ENCODE measurements at places on chromosomes 7 and 10. TPM values are rescaled to one million over a fixed set of nuclear protein-coding genes. Genes with fewer than 3 reads are reported as not detected.

GRCh38 chr10:126108693-126109092, 212.3 kb downstream of the FANK1 start:
- H3K4me1 ChIP-seq: no peaks in the 10 kb centered on the region
- H3K27ac ChIP-seq: no peak overlapping the region
- no peak overlapping the region for H3K4me3 ChIP-seq

DNA sequence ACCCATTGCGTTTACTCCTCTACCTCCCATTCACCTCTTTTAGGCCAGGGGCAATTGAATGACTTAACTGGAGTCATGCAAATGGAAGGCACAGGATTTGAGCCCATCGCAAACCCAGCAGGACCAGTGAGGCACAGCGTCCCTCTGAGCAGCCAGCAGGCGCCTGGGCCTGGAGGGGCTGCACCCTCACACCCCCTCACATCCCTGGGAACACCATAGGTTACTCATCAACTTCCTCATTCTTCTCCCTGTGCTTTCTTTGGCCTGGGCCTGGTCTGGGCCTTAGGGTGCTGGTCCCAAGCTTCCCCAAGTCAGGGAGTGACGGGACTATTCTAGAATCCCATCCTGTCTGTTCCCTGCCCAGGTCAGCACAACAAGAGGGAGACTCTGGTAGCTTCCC, 169.4 kb upstream of the EEPD1 start:
- H3K4me3 ChIP-seq: no peak overlapping the region
- H3K27ac ChIP-seq: no peak overlapping the region
- no peaks in the 10 kb centered on the region for H3K27me3 ChIP-seq
- DNase-seq: no peak
- no peaks in the 10 kb centered on the region for H3K36me3 ChIP-seq

GRCh38 chr7:10685040-10685439, 288.6 kb upstream of the PHF14 start:
- H3K4me3 ChIP-seq: no peak overlapping the region
- H3K4me1 ChIP-seq: no peaks in the 10 kb centered on the region
- no peaks in the 10 kb centered on the region for H3K27me3 ChIP-seq
- no peak for DNase-seq
- H3K36me3 ChIP-seq: no peaks in the 10 kb centered on the region

GRCh38 chr7:109835577-109835976, 1255.3 kb upstream of the LRRN3 start:
- H3K36me3 ChIP-seq: no peaks in the 10 kb centered on the region
- no peaks in the 10 kb centered on the region for H3K4me1 ChIP-seq
- DNase-seq: no peak
- H3K27ac ChIP-seq: no peak overlapping the region
- no peaks in the 10 kb centered on the region for H3K27me3 ChIP-seq

GRCh38 chr10:132838346-132838970, 52.5 kb upstream of the NKX6-2 start:
- H3K27me3 ChIP-seq: no peaks in the 10 kb centered on the region
- H3K4me3 ChIP-seq: no peak overlapping the region
- no peaks in the 10 kb centered on the region for H3K36me3 ChIP-seq
- DNase-seq: no peak

Gene DDC
- total RNA-seq: 75.7 TPM

DNA sequence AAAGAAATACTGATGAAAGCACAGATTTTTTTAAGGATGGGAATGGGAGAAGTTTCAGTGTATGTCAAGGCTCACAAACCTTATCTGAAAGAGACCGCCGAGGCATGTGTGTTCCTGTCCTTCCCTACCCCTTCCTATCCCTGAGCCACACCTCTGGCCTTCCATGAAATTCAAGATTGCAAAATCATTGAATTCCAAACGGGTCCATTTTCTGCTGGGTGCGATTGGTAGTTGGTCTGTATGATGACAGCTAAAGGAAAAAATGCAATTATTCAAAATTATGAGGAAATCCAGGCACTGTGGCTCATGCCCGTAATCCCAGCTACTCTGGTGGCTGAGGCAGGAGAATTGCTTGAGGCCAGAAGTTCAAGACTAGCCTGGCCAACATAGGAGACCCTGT, 170.1 kb downstream of the ARHGAP12 start:
- no peaks in the 10 kb centered on the region for H3K36me3 ChIP-seq
- H3K27ac ChIP-seq: peak overlapping the region; percentile 99
- peaks cover 10% of the 10 kb centered on the region for H3K4me1 ChIP-seq

Gene CHAT
- not detected for total RNA-seq

GRCh38 chr7:4738711-4739527, 36.5 kb upstream of the AP5Z1 start:
- peaks cover 12% of the 10 kb centered on the region for H3K36me3 ChIP-seq
- no peaks in the 10 kb centered on the region for H3K27me3 ChIP-seq
- H3K4me3 ChIP-seq: no peak overlapping the region
- peaks cover 11% of the 10 kb centered on the region for H3K4me1 ChIP-seq

DNA sequence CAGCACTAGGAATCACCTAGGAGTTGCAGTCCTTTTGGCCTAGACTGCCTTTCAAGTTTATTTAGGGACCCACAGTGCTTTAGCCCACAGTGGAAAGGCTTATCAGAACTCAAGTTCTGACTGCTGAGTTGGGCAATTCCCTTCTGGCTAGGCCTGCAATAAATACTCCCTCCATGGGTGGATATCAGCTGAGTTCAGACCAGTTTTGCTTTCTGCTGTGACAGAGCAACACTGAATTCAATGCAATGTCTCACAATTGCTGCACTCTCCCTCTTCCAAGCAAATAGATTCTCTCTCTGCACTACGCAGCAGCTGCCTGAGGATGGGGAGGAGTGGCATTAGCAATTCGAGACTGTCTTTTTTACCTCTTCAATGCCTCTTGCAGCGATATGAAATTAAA, 1153.3 kb downstream of the SORCS1 start:
- H3K36me3 ChIP-seq: no peaks in the 10 kb centered on the region
- no peaks in the 10 kb centered on the region for H3K27me3 ChIP-seq
- no peak for DNase-seq
- H3K4me1 ChIP-seq: peaks cover 29% of the 10 kb centered on the region
- H3K4me3 ChIP-seq: peak overlapping the region; percentile 36

DNA sequence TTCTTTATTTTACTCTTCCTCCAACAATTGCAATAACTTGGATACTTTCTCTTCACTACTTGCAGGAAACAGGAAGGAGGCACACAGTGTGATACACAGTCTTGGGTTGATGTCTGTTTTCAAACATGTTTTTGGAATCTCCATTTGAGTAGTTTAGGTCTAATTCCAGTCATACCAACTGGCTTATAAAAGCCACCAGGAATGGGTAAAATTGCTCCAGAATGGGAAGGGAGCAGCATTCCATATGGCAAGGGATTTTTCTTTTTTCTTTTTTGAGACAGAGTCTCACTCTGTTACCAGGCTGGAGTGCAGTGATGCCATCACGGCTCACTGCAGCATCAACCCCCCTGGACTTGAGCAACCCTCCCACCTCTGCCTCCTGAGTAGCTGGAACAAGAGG, 545.1 kb upstream of the GALNT17 start:
- no peaks in the 10 kb centered on the region for H3K27me3 ChIP-seq
- no peaks in the 10 kb centered on the region for H3K36me3 ChIP-seq
- no peak overlapping the region for H3K4me3 ChIP-seq
- no peak for DNase-seq

Gene EN2
- not detected for total RNA-seq

GRCh38 chr7:45394117-45394708, 180.0 kb upstream of the ADCY1 start:
- no peak overlapping the region for H3K27ac ChIP-seq
- H3K4me3 ChIP-seq: no peak overlapping the region
- H3K4me1 ChIP-seq: no peaks in the 10 kb centered on the region
- DNase-seq: no peak
- no peaks in the 10 kb centered on the region for H3K27me3 ChIP-seq

Gene SPDYE1
- not detected for total RNA-seq

Gene ABCB1
- 30.6 TPM for total RNA-seq

DNA sequence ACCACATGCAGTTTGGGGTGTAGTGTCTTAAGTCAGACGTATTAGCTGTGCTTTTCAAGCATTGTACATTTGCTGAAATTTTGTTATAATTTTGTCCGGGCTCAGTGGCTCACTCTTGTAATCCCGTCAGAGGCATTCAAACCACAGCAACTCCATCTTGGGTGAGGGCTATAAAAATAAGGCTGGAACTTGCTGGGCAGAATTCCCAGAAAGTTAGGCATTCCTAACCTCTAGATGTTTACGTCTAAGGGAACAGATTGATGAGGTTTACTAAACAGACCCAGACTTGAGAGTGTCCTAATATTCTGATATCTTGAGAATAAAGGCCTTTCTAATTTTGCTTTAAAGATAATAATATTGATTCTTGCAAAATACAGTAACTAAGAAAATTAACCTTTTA, 957.8 kb downstream of the NXPH1 start:
- H3K4me3 ChIP-seq: no peak overlapping the region
- no peak for DNase-seq
- H3K36me3 ChIP-seq: no peaks in the 10 kb centered on the region
- H3K27ac ChIP-seq: no peak overlapping the region

DNA sequence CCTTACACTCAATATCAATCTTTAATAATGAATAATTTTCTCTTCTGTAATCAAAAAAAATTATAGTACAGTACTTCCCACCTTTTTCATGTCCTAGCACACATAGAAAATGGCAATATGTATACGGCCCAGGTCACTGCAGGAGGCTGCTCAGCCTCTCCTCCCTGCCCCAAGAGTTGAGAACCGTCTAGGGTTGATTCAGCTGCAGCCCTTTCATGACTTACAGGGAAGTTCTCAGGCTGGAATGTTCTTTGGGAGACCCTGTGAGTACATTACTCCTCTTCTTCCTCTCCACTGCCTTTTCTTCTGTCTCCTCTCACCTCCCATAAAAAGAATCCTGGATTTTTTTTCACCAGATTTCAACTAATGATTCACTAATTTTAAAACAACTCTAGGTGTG, 180.0 kb downstream of the HDAC9 start:
- DNase-seq: no peak
- no peaks in the 10 kb centered on the region for H3K4me1 ChIP-seq
- no peak overlapping the region for H3K4me3 ChIP-seq
- H3K27me3 ChIP-seq: no peaks in the 10 kb centered on the region
- no peaks in the 10 kb centered on the region for H3K36me3 ChIP-seq

GRCh38 chr10:132392811-132393694, 3.9 kb upstream of the PWWP2B start:
- no peaks in the 10 kb centered on the region for H3K27me3 ChIP-seq
- no peaks in the 10 kb centered on the region for H3K36me3 ChIP-seq
- H3K4me1 ChIP-seq: peaks cover 3% of the 10 kb centered on the region
- H3K4me3 ChIP-seq: no peak overlapping the region
- no peak for DNase-seq
- no peak overlapping the region for H3K27ac ChIP-seq

DNA sequence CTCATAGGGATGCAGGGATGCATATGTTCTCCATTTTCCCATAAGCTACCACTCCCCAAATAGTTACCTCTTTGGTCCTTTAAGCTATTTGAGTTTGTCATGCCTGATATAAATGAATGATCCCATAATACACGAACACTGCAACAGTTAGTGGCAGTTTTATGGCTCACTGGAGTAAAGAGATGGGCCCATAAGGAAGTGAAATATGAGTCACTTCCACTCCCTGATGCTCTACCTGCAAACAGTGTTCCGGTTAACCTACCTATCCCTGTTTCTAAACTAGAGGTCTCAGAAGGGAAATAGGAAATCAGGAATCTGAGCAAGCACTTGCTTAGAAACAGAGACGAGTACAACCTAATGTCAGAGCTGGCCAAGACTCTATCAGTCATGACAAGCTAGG, 71.7 kb downstream of the CALD1 start:
- H3K4me3 ChIP-seq: no peak overlapping the region
- no peak overlapping the region for H3K27ac ChIP-seq
- no peaks in the 10 kb centered on the region for H3K36me3 ChIP-seq

GRCh38 chr10:43249151-43249961, 17.5 kb downstream of the RASGEF1A start:
- H3K4me1 ChIP-seq: no peaks in the 10 kb centered on the region
- H3K36me3 ChIP-seq: no peaks in the 10 kb centered on the region
- no peak overlapping the region for H3K4me3 ChIP-seq
- no peaks in the 10 kb centered on the region for H3K27me3 ChIP-seq
- DNase-seq: peak; percentile 36

Gene CYP2W1
- total RNA-seq: not detected

Gene CCDC172
- total RNA-seq: not detected

DNA sequence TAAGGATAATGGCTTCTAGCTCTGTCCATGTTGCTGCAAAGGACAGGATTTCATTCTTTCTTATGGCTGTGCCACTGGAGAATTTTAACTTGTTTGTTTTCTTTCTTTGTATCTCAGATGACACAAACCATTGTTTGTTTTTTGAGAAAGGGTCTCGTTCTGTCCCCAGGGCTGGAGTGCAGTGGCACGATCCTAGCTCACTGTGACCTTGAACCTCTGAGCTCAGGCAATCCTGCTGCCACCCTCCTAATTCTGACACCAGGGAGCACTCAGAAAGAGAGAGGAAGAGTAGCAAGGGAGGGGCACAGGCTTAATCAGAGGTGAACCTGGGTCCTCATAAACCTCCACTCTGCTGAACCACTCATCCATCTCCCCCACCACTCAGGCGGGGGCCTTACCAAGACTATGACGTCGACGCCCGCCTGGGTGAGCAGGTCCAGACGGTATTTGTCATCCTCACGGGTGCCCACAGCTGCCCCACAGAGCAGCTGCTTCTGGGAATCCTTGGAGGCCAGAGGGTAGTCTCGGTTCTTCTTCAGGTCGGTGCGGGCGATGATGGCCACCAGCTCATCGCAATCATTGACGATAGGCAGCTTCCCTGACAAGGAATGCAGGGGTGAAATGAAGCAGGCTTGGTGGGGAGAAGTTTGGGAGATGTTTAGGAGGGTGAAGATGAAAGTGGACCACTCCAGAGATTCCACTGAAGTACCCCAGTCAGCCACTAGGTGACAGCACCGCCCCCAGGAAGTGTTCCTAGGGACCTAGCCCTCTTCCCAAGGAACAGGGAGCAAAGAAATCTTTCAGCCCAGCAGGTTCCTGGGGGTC, 11.6 kb downstream of the IMPDH1 start:
- no peak overlapping the region for H3K27ac ChIP-seq
- H3K36me3 ChIP-seq: no peaks in the 10 kb centered on the region
- peak; percentile 48 for DNase-seq
- H3K4me3 ChIP-seq: no peak overlapping the region
- H3K27me3 ChIP-seq: no peaks in the 10 kb centered on the region
- H3K4me1 ChIP-seq: no peaks in the 10 kb centered on the region

DNA sequence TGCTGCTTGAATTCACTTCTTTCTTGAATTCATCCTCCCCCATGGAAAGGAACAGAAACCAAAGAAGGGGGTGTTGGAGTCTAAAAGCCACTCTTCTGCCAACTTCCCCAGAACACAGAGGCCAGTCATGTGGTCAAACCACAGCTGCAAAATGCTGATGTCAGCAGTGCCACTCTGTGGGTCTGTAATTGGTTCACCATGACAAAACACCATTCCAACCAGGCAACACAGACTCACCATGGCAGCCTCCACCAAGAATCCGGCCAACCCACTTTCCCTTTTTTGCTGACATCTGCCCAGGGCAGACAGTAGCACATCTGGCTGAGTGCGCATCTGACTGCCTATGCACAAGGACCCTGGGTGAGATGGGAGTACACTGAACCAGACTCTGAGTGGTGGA, 16.8 kb downstream of the OSBPL3 start:
- no peaks in the 10 kb centered on the region for H3K27me3 ChIP-seq
- no peaks in the 10 kb centered on the region for H3K4me1 ChIP-seq
- no peak overlapping the region for H3K27ac ChIP-seq
- H3K36me3 ChIP-seq: no peaks in the 10 kb centered on the region
- peak; percentile 33 for DNase-seq

Gene PYROXD2
- 25.3 TPM for total RNA-seq

- H3K36me3 ChIP-seq: no peaks in the 10 kb centered on the region
- H3K27me3 ChIP-seq: no peaks in the 10 kb centered on the region
- H3K4me1 ChIP-seq: no peaks in the 10 kb centered on the region
These were observed 241.0 kb downstream of the PPP1R3A start for GRCh38 chr7:113677811-113678210.

Measured in right lobe of liver (tissue), 6 donors.